ENCODE measurements at places on chromosomes 7 and 10. TPM values are rescaled to one million over a fixed set of nuclear protein-coding genes. Genes with fewer than 3 reads are reported as not detected.

The GOLGA7B gene
- 3.2 TPM for total RNA-seq

The PNLIPRP3 gene
- 0.29 TPM for total RNA-seq

The DLX5 gene
- not detected for total RNA-seq

The C10orf67 gene
- total RNA-seq, result not detected

The IGFBP1 gene
- 1.3 TPM for total RNA-seq

DNA sequence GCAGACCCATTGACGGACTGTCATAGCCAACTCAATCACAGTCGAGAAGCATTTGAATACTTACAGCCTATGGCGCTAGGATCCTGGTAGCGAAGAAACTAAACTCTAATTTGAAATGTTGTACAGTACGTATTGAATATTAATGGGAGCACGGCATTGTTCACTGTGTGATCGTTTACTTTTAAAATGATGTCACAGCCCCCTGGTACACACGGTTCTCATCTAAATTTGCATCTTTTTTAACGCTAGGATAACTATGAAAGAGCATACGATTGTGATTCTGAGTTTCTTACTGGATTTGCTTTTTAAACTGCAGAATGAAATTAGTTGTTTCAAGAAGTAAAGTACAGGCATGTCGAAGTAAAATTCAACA lies 895 bp upstream of the NAPEPLD start:
- DNase-seq, result no peak
